Tongue (tissue), 3 donors: ENCODE measurements at places on chromosomes 1 and 21.

GRCh38 chr1:19973616-19974015, 5.8 kb downstream of the PLA2G2A start:
- DNase-seq: no peak

DNA sequence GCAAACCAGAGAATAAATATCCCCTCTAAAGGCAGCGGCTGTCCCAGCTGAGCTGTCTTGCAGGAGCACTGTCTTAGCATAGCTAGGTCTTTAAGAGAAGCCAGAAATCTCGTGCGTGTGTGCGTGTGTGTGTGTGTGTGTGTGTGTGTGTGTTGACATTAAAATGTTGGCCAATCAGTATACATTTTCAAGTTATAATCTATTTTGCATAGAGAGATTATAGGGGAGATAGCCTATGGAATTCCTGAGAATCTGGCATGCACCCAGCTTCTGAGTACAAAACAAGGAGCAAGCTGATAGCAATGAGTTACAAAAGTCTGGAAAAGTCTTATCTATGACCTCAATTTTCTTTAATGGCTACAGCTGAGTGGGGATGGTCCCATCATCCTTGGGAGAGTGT, 17.7 kb downstream of the METTL13 start:
- no peak for DNase-seq

- no peak for DNase-seq
Observed at GRCh38 chr1:43442756-43443155, 11.0 kb downstream of the HYI start.

DNA sequence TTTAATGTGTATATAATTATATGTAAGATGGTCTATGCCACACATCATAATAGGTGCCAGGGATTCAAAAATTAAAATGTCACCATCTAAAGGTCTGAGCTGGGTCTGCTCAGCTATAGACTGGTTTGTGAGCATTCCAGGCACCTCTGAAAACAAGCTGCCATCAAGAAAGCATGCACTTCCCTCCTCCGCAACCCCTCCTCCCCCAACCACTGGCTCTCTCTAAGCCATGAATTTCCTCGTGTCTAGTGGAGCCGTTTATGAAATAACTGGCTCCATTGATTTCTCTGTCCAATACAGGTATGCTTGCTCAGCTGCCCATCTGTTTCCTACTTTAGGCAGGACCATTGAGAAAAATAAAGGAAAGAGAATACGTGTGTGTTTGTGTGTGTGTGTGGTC, 522.6 kb upstream of the PLXNA2 start:
- DNase-seq: no peak
